Left renal cortex interstitium (tissue), 4 donors: ENCODE measurements at places on chromosomes 12 and 14. TPM values are rescaled to one million over a fixed set of nuclear protein-coding genes. Genes with fewer than 3 reads are reported as not detected.

DNA sequence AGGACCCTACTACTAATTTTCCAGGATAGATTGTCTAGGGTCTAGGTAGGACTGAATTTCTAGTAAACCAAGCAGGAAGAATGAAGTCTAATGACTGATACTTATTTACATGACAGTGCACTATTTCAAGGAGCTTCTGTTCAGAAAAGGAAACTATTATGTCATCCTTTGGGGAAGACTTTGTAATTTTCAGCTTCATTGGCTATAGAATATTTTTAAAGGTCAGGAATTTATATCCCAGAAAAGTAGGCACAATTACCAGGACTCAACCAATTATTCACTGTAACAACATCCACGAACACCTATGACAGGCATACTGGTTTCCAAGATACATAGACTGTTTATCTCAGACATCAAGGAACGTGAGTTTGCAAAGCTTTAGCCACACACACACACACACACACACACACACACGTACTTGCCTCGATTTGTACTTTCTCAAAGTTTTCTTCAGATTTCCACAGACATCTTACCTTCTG is 23.2 kb downstream of the OR6S1 start:
- DNase-seq = no peak

- DNase-seq = no peak
Observed at GRCh38 chr12:63034601-63035000, 99.7 kb upstream of the PPM1H start.

- DNase-seq = no peak
Observed at GRCh38 chr14:99262977-99263448, 9.0 kb downstream of the BCL11B start.

DNA sequence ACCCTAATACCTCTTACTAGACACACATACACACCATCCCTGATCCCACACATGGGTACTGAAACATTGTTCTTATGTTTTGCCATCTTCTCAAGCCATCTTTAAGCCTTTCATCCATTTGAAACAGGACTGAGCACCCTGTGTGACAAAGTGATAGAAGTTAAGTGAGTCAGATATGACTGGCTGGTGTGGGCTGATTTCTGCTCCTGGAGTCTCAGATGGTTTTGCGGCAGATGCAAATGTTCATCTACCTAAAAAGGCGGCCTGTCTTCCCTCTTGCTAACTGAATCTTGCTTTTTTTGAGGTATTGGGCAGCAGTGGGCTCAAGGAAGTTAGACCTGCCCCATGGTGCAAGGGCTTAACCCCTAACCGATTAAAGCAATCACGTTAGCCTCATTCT is 30.4 kb upstream of the PKP2 start:
- no peak for DNase-seq

DNA sequence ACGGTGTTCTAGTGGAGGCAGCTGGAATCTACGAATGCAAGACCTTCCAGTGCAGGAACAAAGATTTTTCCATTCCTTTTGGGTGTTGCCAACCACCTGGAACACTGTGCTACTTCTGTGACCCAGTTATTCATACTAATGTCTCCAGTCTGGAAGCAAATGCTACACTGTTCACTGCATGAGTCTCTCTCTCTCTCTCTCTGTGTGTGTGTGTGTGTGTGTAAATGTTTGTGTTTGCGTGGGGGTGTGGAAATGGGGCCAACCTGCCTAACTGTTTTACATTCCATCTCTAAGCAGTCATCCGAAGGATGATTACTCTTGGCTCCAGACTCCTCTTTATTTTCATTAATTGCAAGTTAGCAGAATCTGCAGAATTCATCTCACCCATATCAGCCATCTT is 29.9 kb upstream of the YBX3 start:
- no peak for DNase-seq

- DNase-seq = no peak
Observed at GRCh38 chr14:104602315-104602932, 2.1 kb downstream of the TMEM179 start.

- DNase-seq = no peak
Observed at GRCh38 chr12:132761032-132761920, at the start of gene ANKLE2. TSS of gene ANKLE2 (minus strand) at chr12:132761832. CDS start at chr12:132761798, 34 bp downstream.

GRCh38 chr14:30796707-30797106 is 77.7 kb upstream of the COCH start:
- DNase-seq = no peak

- no peak for DNase-seq
Observed at GRCh38 chr14:22520796-22521195, 68.2 kb downstream of the DAD1 start.

DNA sequence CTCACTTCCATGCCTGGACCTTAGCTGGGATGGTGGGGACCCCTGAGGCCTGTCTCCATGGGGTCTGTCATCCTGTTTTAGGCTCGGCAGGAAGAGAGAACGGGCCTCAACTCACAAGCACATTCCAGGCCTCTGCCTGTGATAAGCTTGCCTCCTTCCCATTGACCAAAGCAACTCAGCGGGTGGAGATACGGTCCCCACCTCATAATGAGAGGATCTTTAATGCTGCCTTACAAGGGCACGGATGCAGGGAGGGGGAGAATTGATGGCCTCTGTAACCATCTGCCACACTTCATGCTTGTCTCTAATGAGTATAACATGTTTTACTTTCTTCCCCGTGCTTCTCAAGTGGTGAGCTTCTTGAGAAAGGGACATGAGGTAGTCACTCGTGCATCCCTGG is 50.0 kb downstream of the GLT1D1 start:
- DNase-seq = no peak

DNA sequence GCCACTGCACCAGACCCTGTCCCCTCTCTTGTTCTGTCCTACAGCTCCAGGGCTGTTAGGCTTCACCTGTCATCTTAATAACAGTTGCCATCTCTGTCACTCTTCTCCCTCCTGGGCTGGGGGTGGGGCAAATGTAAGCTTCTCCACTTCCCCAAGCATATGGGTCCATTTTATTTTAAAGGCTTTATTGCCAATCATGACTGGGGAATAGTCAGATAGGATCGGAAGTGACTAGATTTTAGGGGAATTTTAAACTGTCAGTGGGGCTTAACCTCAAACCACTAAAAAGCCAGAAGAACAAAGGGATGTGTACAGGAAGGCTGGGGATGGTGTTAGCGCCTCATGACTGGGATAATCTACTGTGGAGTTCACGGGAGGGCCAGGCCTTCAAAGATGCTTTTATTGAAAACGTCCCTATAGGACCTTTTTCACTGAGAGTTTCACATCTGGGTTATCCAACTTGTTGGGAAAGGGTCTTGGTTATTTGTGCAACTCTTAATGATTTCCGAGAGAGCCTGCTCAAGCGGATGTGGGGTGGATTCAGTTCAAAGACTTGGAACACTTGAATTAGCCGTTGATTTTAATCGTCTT is 41.6 kb downstream of the CHST11 start:
- DNase-seq = no peak

- DNase-seq = no peak
Observed at GRCh38 chr12:1102115-1102514, 111.1 kb downstream of the ERC1 start.

- DNase-seq = no peak
Observed at GRCh38 chr14:103372552-103373304, 12.5 kb upstream of the MARK3 start.

GRCh38 chr12:106238146-106238545 is 9.7 kb downstream of the CKAP4 start:
- DNase-seq = no peak

- DNase-seq = no peak
Observed at GRCh38 chr12:114918535-114919233, 234.7 kb upstream of the TBX3 start.

DNA sequence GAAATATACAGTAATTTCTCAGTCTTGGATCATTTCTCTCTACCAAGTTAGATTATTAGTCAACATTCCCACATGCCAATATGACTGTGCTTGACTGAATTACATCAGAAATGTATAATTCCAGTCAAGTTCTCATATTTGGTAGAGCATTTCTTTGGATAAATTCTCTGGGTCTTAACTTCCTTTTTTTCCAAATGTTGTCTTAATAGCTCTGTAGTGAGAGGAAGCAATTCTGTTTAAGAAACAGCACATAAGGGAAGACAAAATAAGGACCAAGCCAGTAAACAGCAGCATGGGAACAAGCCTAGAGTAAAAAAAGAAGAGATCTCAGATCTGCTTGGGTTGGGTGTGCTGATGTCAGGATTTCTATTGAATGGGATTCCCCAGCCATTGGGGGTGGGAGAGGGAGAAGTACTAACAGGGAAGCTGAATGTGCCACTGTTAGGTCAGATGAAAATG is 14.2 kb upstream of the DYRK2 start:
- no peak for DNase-seq

- no peak for DNase-seq
Observed at GRCh38 chr14:74919421-74920165, 3.5 kb downstream of the RPS6KL1 start.

- DNase-seq = no peak
Observed at GRCh38 chr12:103952497-103952896, 13.2 kb upstream of the TDG start.

GRCh38 chr14:102316338-102316742 is 3.2 kb upstream of the ZNF839 start:
- DNase-seq = peak; percentile 50

DNA sequence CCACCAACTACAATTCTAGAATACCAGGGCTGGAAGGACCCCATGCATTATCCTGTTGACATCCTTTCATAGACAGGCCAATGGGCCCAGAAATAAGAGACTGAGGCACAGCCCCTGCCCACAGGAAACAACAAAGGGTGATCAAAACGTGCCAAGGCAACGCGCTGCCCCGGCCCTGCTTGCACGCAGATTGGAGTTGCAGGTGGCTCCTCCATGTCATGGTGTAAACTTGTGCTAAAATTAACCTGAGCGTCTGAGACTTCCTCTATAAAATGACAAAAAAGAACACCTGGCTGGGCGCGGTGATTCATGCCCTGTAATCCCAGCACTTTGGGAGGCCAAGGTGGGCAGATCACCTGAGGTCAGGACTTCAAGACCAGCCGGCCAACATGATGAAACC is 30.1 kb downstream of the SPRING1 start:
- DNase-seq = no peak

DNA sequence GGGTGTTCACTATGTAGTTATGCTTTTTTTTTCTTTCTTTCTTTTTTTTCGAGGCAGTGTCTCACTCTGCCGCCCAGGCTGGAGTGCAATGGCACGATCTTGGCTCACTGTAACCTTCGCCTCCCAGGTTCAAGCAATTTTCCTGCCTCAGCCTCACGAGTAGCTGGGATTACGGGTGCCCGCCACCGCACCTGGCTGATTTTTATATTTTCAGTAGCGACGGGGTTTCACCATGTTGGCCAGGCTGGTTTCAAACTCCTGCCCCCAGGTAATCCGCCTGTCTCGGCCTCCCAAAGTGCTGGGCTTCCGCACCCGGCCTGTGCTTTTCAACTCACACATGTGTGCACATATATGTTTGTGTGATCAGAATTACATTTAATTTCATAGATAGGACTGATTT is 38.9 kb upstream of the AMN start:
- no peak for DNase-seq

DNA sequence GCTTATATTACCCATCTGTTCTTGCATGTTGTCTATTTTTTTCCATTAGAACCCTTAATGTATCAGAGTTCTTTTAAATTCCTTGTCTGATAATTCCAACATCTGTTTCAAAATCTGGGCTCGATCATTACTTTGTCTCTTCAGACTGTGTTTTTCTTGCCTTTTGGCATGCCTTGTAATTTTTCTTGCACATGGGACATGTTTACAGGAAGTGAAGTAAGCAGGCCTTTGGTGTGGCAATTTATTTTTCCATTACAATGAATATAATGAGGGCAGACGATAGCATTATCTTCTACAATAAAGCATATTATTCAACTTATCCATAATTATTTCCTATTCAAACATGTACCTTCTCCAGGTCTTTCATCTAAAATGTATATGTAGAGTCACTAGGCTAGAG is 48.3 kb downstream of the STXBP6 start:
- DNase-seq = no peak

- no peak for DNase-seq
Observed at GRCh38 chr12:28248555-28249145, 58.4 kb downstream of the CCDC91 start.

GRCh38 chr14:104634886-104635570 is 30.5 kb upstream of the TMEM179 start:
- no peak for DNase-seq

DNA sequence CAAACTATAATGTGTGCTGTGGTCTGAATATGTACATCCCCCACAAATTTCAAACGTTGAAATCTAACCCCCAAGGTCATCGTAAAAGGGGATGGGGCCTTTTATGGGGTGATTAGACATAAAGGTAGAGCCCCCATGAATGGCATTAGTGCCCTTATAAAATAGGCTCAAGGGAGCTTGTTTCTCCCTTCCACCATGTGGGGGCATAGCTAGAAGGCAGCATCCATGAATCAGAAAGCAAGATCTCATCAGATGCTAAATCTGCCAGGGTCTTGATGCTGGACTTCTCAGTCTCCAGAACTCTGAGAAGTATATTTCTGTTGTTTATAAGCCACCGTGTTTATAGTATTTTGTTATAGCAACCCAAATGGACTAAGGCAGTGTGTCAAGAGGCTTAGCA is 33.4 kb upstream of the IGF1 start:
- no peak for DNase-seq

DNA sequence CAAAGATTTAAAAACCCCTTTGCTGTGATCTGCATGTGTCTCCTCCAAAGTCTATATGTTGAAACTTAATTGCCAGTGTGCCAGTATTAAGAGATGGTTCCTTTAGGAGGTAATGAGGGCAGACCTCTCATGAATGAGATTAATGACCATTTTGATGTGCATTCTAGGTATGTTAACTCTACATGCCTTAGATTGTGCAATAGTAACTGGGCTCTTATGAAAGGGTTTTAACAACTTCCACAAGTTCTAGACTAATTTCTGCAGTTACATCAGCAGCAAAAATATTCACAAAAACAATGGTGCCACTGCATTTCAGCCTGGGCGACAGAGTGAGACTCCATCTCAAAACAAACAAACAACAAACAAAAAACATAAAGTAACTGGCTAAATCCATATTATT is 3.8 kb upstream of the TAS2R10 start:
- no peak for DNase-seq

Gene TSPAN19
- polyA plus RNA-seq = 0.75 TPM

Gene CLEC1B
- polyA plus RNA-seq = 1.1 TPM

Gene KRT2
- not detected for polyA plus RNA-seq

Gene TAS2R8
- polyA plus RNA-seq = not detected

Gene ARF6
- 80.4 TPM for polyA plus RNA-seq

Gene GPR33
- polyA plus RNA-seq = not detected

Gene RERG
- polyA plus RNA-seq = 34.0 TPM

Gene KERA
- 0.08 TPM for polyA plus RNA-seq

Gene ADAMTS20
- polyA plus RNA-seq = 1.2 TPM

Gene BATF
- polyA plus RNA-seq = 0.86 TPM

Gene TAS2R7
- polyA plus RNA-seq = not detected

Gene SPIC
- not detected for polyA plus RNA-seq

Gene LMNTD1
- polyA plus RNA-seq = 0.32 TPM

Gene CLBA1
- polyA plus RNA-seq = 22.4 TPM

Gene KITLG
- 23.2 TPM for polyA plus RNA-seq

Gene ERG28
- polyA plus RNA-seq = 36.8 TPM

Gene RIPK3
- 2.6 TPM for polyA plus RNA-seq

Gene DDN
- polyA plus RNA-seq = 85.4 TPM

Gene NEUROD4
- not detected for polyA plus RNA-seq
